ENCODE measurements at places on chromosomes 2 and 18. TPM values are rescaled to one million over a fixed set of nuclear protein-coding genes. Genes with fewer than 3 reads are reported as not detected.

- DNase-seq = no peak
Observed at GRCh38 chr2:199581935-199582360, 124.2 kb upstream of the SATB2 start.

HOXD3 gene
- total RNA-seq = 1.1 TPM

GRCh38 chr2:19125901-19126680 is 232.3 kb downstream of the OSR1 start:
- DNase-seq = no peak

- no peak for DNase-seq
Observed at GRCh38 chr18:7174344-7175095, 56.4 kb upstream of the LRRC30 start.

GRCh38 chr2:128389388-128390086 is 70.9 kb upstream of the HS6ST1 start:
- DNase-seq = no peak

NR4A2 gene
- 2.4 TPM for total RNA-seq

POMC gene
- total RNA-seq = 10.6 TPM

- DNase-seq = no peak
Observed at GRCh38 chr18:51123481-51123880, 74.0 kb downstream of the MEX3C start.

GRCh38 chr2:12931186-12931844 is 214.6 kb downstream of the TRIB2 start:
- DNase-seq = no peak

DNA sequence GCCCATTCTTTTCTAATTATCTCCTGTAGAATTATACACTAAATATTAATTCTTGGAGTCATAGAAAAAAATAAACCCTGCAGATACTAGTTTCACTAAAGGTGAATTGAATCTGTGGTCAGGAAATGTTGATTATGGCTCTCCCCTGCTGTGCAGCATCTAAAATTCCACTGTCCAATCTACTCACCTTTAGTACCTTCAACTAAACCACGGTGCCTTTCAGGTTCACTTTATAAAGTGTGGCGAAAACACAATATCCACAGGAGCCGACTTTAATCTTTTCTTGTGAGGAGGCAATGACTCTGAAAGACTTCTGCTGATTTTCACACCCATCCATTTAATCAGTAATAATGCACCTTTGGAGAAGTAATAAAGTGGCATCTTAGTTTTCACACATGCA is 402.3 kb downstream of the THSD7B start:
- no peak for DNase-seq

SLC30A3 gene
- 4.8 TPM for total RNA-seq

DNA sequence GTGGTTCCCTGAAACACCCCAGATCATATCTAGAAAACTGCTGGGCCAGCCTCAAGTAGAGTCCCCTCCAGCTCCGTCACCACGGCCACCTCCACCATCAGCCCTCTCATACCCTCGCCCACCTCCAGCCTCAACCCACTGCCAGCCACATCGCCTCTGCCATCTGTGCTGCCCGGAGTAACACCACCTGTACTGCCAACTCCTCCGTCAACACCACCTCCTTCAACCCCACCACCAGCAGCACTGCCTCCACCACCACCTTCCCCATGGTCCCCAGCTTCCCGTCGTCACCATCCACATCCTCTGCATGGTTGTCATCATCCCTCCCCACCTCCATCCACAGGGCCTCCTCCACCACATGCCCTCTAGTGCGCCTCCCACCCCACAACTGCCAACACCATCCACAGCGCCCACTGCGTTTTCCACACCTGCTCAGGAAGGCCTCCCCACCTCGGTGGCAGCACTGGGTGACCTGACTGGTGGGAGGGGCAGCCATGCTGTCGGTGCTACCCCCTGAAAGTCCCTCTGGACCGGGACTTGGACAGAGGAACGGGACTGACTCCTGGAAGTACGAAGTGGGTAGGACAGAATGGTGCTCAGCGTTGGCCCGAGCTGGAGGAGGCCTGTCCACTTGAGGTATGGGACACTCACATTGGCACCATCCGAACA is 1.6 kb downstream of the SNED1 start:
- peak; percentile 20 for DNase-seq

DNA sequence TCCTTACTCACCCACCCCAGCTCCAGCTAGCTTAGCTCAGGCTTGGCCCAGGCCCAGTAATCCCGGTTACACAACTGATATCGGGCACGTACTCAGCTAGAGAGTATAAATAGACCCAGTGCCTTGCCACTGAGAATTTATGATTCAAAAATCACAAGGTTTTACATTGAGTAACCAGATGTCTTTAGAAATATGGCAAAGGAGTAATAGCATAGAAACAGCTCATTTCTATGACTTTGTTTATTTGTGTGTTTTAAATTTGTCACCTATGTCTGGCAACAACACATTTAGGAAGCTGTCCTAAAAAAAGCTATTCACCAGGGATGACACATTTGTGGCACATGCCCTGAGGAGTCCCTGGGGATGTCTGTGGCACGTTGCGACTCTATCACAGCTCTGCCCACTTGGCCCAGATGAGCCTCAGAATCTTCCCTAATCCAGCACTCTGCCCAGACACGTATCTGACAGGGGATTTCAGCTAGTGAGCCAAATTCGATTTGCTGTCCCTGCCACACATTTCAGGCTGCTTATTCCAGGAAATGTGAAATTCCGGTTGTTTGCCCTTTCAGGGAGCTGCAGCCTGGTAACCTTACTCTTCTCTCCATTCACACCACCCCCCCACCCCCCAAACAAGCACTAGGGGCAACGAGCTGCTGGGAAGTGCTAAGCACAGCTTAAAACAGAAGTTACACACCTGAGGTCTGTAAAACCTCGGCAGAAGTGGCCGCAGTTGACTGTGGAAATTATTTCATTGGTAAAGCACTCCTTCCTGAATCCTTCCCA is 85.4 kb upstream of the ZCCHC2 start:
- peak; percentile 89 for DNase-seq

VSNL1 gene
- total RNA-seq = 25.2 TPM

- no peak for DNase-seq
Observed at GRCh38 chr2:187719510-187719909, 165.3 kb upstream of the TFPI start.

DNA sequence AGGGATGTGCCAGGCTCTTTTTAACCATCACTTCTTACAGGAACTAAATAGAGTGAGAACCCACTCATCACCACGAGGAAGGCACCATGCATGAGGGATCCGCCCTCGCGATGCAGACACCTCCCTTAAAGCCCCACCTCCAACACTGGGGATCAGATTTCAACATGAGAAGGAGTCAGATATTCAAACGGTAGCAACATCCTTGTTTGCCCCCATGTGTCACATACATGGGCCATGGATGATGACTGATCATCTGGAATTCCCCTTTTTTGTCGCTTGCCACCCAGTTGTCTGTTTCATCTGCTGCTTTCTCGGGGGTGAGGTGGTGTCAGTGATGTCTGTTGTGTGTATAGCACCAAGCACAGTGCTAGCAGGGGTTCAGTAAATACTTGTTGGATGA is 57.9 kb downstream of the NCK2 start:
- no peak for DNase-seq

GRCh38 chr2:69416147-69416546 is 21.1 kb downstream of the NFU1 start:
- no peak for DNase-seq

- no peak for DNase-seq
Observed at GRCh38 chr2:111252436-111252835, 131.7 kb downstream of the BCL2L11 start.

CNGA3 gene
- total RNA-seq = not detected

GRCh38 chr2:237931205-237931721 is 35.6 kb upstream of the UBE2F start:
- DNase-seq = no peak

INHBB gene
- 3.9 TPM for total RNA-seq

GRCh38 chr2:70087702-70088597 is 673 bp downstream of the PCBP1 start:
- peak; percentile 50 for DNase-seq

PID1 gene
- total RNA-seq = 15.1 TPM

IL1R2 gene
- total RNA-seq = 3.9 TPM

- DNase-seq = no peak
Observed at GRCh38 chr2:16155766-16156165, 215.4 kb downstream of the MYCN start.

DNA sequence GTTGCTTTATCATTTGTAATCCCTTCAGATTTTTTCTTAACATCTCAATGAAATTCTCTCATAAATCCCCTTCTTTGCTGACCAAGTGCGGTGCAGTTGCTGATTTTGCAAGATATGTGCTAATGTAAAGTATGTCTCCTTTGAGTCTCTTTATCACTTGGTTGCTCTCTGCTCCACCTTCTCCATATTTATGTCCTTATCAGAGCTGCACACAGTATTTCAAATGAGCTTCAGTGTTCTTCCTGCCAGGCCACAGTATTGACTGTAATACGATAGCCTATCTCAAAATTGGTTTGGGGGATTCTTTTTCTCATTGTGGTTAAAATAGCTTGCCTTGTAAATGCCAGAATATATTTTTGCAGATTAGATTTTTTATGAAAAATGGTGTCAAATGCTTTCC is 32.2 kb downstream of the MAIP1 start:
- DNase-seq = no peak

DNA sequence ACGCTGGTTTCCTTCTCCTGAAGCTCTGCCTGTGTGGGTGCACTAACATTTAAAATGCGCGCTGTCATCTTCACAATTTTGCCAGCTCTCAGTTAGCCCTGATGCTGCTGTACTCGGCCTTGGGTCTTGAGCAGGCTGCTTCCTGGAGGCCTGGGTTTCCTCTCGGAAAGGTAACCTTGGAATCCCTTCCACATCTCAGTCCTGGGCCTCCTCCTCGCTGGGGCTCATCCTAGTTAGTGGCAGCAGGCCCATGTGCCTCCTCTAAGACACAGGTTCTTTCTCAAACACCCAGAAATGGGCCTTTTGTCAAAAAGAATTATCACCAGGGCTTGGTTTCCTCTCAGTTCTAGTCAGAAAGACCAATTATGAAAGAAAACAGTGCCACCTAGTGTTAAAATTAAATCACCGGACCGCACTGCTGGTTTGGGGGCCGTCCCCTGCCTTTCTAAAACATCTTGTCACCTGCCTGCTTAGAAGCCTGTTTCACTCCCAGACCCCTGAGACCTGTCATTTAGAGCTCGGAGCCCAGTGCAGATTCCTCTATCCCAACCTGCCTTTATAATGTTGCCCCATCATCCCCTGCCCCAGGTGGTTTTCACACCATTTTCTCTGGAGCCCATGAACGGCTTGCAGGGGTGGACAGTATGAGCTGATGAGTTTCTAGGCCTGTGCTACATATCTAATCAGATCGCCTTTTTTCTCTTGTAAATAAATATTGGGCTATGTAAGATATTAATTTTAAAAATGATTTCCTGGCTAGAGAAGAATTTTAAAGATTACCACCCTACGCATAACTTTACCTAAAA is 42.4 kb downstream of the HK2 start:
- no peak for DNase-seq

DNA sequence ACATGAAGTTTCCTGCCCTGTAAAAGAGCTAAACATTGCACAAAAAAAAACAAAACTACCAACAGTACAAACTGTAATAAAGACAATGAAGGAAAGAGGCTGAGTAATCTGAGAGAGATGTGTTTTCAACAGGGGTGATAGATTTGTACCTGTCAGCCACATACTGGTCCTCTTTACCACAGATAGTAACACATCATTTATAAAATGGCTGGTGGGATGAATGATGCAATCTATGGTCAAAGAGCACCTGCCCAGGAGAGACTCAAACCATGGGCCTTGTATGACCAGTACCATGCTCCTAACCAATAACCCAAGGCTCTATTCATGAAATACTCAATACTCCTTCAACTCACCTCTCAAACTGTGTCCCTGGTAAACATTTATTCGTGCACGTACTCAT is 4.5 kb downstream of the SUCLG1 start:
- no peak for DNase-seq

CHST9 gene
- 1.0 TPM for total RNA-seq

TFCP2L1 gene
- 0.82 TPM for total RNA-seq

Data from left cardiac atrium (tissue), 4 donors.